ENCODE measurements at places on chromosomes 1 and 21.

- DNase-seq: no peak
Observed at GRCh38 chr1:174795806-174796205, 203.9 kb upstream of the CACYBP start.

DNA sequence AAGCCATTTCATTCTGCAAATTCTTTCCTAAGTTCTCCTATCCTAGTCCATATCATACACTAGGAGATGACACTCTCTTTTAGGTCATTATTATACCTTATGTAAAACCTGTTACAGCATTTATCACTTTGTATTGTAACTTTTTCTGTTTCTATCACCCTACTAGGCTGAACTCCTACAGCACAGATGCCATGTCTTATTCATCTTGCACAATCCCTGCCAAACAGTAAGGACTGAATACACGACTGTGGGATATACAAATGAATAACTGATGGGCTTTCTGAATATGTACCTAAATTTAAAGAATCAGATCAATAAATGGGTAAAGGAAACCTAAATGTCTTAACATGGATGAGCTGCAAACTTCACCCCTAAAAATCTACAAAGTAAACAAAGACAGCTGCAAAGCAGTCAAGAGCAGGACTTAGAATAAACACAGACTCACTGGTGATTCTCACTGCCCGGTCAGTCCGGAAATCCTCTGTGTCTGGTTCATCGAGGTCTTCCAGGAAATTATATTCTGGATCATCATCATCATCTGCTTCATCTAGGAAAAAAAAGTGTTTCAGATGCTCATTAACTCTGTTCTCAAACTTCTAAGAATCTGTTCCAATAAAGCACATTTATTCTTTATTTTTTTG, 62.3 kb downstream of the GON4L start:
- no peak for DNase-seq

GRCh38 chr1:219518168-219518906, 94.6 kb downstream of the ZC3H11B start:
- no peak for DNase-seq

DNA sequence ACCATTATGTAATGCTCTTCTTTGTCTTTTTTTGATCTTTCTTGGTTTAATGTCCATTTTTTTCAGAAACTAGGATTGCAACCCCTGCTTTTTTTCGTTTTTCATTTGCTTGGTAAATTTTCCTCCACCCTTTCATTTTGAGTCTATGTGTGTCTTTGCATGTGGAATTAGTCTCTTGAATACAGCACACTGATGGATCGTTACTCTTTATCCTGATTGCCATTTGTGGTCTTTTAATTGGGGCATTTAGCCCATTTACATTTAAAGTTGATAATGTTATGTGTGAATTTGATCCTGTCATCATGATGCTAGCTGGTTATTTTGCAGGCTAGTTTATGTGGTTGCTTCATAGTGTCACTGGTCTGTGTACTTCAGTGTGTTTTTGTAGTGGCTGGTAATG, 75.6 kb upstream of the ETV3 start:
- DNase-seq: no peak

GRCh38 chr1:59028048-59028447, 244.2 kb upstream of the JUN start:
- no peak for DNase-seq

- no peak for DNase-seq
Observed at GRCh38 chr1:145979746-145980456, 15.4 kb downstream of the POLR3GL start.

- no peak for DNase-seq
Observed at GRCh38 chr1:24321697-24322469, 2.7 kb downstream of the GRHL3 start.
